Fibroblast of mammary gland (primary cell): ENCODE measurements at places on chromosomes 2 and 18.

DNA sequence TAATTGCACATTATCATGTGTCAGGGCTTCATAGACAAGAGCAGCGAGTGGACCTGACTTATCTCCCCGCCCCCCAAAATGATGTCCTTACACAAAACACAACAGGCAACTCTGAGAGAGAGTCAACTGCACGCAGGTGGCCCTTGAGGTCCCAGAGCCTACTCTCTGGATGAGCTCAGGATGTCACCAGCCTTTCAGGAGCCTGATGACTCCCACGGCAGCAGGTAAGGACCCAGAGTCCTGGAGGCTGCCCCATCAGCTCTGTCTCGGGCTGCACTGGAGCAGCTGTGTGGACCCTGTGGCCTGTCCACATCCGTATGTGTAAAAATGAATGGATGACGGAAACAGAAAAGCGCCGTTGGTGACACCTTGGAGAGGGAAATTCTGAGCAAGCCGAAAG, 130.9 kb downstream of the HDAC4 start:
- DNase-seq, result no peak

DNA sequence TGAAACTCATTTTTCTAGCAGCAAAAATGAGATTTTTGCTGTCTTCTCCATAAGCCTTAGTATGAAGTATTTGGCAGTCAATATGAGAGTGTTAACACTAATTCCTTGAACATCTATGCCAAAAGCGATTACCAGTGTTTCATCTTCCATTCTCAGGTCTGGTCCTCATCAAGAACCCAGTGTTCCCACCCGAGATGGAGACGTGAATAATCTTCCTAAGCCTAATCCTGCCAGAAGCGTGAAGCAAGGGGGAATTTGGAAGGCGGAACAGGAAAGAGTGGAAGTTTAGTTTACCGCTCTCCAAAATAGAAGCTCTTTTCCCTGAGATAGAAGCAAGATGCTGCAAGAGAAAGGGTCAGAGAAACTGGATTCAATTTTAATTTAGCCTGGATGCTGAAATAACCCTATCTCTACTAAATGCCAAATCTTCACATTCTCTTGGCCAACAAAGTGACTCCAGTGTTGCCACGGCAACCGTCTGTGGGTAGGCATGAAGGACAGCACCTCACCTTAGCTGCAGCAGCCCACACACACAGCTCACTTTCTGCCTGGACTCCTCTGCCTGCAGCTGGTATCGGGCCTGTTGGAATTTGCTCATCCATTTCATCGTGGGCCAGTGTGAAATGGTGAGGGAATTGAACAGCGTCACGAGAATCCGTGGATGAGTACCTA, 711.1 kb downstream of the CBLN2 start:
- no peak for DNase-seq

DNA sequence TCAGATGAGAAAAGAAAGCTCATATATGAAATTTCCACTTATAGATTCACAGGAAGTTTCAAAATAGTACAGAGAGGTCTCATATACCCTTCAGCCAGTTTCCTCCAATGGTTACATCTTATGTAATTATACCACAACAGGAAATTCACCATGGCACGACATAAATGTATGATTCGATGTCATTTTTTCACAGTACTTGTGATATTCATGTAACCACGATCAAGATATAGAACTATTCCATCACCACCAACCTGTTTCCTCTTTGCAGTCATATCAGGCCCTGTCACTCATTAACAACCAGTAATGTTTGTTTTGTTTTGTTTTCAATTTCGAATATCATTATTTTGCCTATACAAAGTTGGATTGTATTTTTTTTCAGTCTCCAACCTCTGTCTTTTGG, 314.3 kb upstream of the POU3F3 start:
- DNase-seq, result no peak

DNA sequence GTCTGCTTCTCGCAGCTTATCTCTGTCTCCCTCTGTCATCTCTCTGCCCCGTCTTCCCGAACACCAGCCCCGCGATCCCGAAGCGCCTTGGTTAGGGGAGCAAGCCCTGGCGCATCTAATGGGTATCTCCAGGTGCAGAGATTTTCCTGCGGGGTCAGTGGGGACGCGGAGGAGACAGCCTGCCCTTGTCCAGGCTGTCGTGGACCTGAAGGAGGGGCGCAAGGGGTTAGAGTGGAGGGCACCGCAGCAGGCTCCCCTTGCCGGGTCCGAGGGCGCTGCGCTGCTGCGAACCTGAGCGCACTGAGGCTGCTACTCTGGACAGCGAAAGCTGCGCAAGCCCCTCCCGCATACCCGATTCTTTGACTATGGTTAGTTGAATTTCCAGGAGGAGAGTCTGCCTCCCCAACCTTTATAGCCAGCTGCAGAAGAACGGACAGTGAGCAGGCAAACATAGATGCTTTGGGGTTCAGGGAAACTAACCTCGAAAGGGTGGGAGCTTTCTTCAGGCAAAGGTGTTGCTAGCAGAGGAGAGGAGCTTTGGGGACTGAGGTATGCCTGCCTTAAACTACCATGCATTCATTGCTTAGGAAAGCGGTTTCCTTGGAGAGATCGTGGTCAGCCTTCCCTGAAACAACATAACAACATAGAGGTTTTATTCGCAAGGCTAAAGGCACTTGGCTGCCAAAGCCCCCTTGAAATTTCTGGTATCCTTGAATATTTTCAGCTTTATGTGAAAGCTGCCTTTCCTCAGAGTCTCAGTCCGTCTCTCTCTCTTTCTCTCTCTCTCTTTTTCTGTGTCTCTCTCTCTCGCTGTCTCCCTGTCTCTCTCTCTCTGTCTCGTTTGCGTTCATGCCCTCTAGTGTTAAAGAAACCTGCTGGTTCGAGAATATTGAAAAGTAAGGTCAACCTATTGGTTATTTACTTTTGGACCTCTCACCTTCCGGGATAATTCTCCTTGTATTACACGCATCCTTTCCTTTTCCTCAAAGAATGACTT, 1.6 kb downstream of the GALNT13 start:
- peak; percentile 6 for DNase-seq

DNA sequence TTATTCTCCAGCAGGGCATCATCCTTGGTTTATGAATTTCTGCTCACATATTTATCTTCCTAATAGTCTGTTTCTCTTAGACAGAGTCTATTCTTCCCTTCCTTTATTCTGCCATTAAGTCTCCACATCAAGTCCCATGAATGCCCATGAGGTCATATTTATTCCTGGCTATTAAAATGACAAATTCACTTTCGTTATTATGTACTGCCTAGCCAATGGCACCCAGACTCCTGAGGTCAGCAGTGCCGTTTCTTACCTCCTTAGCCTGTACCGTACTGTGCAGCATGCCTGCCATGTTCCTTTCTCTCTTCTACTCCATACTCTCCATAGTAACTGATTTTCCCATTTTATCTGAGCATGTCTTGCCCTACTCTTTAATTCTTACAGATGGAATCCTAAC, 82.3 kb upstream of the SPTBN1 start:
- DNase-seq, result no peak

- DNase-seq, result no peak
Measured at GRCh38 chr18:48548921-48549320, 10.1 kb downstream of the CTIF start.

GRCh38 chr18:45712061-45712460, 11.9 kb upstream of the SLC14A1 start:
- no peak for DNase-seq

GRCh38 chr2:109339519-109339966, 210.5 kb downstream of the SH3RF3 start:
- DNase-seq, result peak; percentile 91

- DNase-seq, result peak; percentile 56
Measured at GRCh38 chr2:207734264-207734635, 22.8 kb downstream of the CCNYL1 start.

DNA sequence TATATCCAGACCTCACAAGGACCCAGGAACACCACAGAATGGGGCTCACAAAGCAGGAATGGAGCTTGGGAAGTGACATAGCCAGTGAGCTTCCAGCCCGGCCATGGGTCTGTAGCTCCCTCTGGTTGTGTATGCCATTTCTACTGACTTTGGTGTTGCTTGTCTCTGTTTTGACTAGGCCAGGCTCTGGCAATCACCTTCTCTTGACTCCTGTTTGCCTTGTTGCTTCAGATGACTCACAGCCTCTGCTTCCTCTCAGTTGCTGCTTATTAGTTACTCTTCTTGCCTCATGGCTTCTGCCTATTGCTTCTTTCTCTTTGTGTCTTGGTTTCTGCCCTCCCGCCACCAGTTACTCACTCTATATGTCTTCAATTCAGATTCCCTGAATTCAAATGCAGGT, 15.8 kb upstream of the IER3IP1 start:
- peak; percentile 50 for DNase-seq

DNA sequence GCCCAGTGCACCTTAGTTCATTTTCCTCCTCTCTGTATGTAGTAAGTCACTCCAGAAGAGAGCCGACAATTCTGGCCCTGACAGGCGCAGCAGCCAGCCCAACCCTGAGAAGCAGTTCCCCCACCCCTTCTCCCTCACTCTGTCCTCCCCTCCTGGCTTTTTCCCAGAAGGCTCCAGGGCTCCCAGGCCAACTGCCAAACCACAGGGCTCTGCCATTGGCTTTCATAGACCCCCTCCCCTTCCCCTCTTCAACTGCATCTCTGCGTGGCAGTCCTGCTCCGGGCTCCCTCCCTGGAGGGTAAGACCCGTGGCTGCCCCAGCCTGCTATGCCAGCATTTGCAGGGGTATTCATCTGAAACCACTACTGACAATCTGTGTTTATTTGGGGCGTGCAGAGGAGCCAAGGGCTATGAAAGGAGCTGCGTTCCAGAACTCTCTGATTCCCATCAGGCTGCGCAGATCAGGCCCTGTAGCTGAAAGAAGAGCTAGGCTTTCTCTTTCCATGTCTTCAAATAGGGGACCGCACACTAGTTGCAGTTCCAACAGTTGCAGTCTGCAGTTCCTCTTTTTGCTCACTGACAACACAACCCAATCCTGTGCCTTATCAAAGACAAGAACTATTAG, 388.6 kb upstream of the TNP1 start:
- no peak for DNase-seq

- DNase-seq, result no peak
Measured at GRCh38 chr2:47222826-47223554, 67.9 kb upstream of the STPG4 start.

GRCh38 chr2:128783896-128784295, 465.2 kb upstream of the HS6ST1 start:
- no peak for DNase-seq

DNA sequence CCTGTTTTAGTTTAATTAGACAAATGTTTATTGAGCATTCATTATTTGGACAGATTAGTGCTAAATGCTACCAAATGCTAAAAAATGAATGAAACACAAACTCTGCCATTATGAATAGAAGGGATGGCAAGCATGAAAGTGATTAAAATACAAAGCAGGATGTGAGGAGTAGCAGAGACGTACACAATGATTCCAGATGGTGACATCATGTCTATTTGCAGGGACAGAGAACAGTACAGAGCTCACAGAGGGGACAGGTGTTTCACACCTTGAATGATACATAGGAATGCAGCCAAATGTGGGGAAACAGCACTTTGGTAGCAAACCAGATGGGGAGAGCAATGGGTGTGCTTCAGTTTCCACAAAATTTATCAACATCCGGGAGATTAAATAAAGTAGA, 76.3 kb downstream of the CD226 start:
- no peak for DNase-seq

- no peak for DNase-seq
Measured at GRCh38 chr18:55324166-55324565, 263.8 kb downstream of the TCF4 start.

- DNase-seq, result peak; percentile 79
Measured at GRCh38 chr2:37982147-37982582, 57.1 kb downstream of the RMDN2 start.

DNA sequence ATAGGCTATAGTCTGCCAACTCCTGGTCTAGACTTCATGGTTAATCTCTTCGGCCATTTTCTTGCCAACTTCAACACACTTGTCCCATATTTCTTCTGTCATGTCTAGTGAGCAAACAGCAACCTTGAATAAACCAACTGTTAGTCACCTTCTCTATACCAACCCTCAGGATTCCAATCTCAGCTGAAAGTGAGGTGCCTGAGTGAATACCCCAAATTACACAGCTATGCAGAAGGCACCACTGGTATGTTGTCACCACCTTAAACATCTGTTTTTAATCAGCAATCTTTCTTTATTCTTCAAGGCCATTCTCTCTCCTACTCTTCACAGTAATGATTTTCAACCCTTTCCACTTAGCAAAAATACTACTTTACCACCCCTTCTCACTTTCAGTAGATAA, 39.3 kb downstream of the THOC1 start:
- no peak for DNase-seq

GRCh38 chr2:223203971-223204929, 152.3 kb downstream of the KCNE4 start:
- DNase-seq, result peak; percentile 85

DNA sequence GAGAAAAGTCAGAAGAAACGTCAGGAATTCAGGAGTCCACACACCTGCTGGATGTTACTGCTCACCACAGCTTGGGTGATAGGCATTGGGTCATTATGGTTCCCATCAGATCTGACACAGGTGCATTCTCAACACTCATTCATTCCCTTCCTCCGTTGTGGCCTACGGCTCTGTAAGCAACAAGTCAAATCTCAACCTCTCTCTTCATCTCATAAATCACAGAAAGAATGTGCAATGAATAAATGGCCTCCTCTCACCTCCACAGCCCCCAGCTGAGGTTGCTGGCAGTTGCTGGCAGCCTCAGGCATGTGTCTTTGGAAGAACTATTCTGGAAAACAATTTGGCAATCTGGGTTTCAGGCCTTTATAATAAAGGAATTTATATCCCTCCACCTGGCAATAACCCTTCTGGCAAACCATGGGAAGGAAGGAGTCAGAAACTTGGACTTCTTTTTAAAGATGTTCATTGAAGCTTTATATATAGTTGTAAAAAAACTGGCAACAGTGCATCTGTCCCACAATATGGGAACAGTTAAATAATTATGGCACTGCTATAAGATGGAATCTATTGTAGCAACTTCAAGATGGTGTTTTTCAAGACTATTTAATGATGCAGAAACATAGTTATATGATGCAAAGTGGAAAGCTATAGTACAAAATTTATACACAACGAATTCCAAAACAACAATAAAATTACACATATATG, 175.4 kb downstream of the ANAPC1 start:
- DNase-seq, result no peak

GRCh38 chr2:121309801-121310200, 24.8 kb upstream of the TFCP2L1 start:
- DNase-seq, result peak; percentile 3

- DNase-seq, result no peak
Measured at GRCh38 chr2:235860871-235861270, 307.3 kb downstream of the GBX2 start.

- DNase-seq, result no peak
Measured at GRCh38 chr2:109325570-109325969, 196.6 kb downstream of the SH3RF3 start.

DNA sequence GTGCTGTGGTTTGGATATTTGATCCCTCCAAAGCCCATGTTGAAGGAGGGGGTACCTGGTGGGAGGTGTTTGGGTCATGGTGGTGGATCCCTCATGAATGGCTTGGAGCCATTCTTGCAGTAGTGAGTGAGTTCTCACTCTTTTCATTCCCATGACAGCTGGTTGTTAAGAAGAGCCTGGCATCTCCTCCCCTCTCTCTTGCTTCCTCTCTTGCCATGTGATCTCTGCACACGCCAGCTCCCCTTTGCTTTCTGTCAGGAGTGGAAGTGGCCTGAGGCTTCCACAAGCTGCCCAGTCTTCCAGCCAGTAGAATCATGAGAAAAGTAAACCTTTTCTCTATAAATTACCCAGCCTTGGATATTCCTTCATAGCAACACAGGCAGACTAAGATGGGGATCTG, 8.6 kb downstream of the ADD2 start:
- no peak for DNase-seq
